Stimulated activated memory B cell treated with anti-CD40 and anti-IgM and Interleukin-4, amounts not matched to agents 10 μg/mL and 1 μg/mL and 100 μg/mL, for 72 hours (primary cell): ENCODE measurements at places on chromosomes 1 and 21.
A peak's percentile ranks its signal among the peaks of the same experiment; 100 is the strongest.

DNA sequence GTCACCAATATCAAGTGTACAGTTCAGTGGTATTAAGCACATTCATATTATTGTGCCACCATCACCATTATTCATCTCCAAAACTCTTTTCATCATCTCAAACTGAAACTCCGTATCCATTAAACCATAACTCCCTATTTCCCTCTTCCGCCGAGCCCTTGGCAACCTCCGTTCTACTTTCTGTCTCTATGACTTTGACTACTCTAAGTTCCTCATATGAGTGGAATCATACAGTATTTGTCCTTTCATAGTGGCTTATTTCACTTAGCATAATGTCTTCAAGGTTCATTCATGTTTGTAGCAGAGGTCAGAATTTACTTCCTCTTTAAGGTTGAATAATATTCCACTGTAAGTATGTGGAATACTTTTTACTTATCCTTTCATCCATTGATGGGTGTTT is 21.7 kb downstream of the SELP start:
- ATAC-seq = peak; percentile 52

DNA sequence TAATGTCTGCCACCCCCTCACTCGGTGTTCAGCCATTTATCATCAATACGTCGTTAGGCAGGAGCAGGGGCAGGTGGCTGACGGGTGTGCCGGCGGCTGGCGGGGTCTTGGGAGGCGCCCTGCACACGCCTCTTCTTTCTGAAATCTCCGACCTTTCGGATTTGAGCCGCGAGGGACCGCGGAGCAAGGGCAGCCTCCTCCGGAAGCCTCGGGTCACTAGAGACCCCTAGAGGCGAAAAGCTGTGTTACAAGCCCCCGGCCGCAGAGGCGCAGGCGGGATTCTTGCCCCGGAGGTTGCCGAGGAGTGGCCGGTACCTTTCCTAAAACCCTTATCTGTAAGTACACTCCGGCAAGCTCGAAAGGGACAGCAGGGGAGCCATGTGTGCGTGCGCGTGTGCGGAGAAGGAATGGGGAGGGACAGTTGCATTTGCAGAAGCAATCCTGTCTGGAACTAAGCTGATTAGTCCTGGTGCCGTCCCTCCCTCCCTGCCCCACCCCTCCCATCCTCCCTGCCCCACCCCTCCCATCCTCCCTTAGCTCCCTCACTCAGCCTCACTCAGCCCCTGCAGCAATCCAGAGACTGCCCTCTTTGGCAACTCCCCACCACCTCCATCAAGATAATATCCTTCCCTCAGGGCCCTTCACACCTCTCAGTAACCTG is 11.0 kb downstream of the BRINP2 start:
- ATAC-seq = peak; percentile 60

GRCh38 chr21:41318218-41318617 is 1.6 kb downstream of the FAM3B start:
- ATAC-seq = no peak

DNA sequence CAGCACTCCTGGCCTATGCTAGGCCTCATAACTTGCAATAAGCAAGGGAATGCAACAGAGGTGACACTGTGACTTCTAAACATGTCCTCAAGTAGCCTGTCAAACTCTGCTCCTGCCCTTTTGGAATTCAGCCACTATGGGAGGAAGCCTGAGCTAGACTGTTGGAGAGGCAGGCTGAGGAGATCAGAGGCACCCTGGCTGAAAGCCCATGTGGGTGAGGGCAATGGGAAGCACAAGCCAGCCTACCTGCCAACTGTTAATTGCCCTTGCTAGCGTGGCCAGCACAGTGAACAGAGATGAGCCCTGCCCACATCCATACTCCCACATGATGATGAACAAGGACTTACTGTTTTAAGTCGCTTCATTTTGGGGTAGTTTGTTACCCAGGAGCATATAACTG is 17.7 kb downstream of the GNB1 start:
- ATAC-seq = no peak

- no peak for ATAC-seq
These were observed 1.6 kb downstream of the S100A16 start for GRCh38 chr1:153611356-153611755.

DNA sequence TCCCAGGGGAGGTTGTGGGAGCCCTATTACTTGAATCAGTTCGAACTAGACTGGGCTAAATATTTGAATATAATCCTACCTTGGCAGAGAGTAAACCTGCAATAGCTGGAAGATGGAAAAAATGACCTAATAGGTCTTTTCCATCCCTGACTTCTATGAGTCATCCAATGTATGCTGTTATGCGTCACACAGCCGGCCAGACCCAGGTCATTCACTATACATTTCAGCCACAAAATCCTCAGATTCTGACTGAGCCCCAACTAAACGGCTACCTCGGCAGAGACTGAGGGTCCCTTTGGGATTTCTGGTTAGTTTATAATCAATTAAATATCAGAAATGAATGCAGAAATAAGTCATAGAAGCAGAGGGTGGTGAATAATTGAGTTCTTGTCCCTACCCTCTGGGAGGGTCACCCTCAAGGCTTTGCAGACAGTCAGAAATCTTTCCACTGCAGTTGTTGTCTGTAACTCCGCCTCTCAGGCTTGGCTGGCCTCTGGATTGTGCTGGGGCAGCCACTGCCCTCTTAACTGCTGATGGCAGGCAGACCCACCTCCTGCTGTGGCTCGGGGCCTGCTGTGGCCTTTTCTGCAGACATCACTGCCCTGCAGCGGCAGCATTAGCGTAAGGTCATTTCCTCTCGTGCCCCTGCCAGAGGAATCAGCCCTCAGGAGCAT is 240.5 kb downstream of the TGFB2 start:
- no peak for ATAC-seq

- no peak for ATAC-seq
These were observed 79.4 kb downstream of the FCRL5 start for GRCh38 chr1:157472959-157473358.

DNA sequence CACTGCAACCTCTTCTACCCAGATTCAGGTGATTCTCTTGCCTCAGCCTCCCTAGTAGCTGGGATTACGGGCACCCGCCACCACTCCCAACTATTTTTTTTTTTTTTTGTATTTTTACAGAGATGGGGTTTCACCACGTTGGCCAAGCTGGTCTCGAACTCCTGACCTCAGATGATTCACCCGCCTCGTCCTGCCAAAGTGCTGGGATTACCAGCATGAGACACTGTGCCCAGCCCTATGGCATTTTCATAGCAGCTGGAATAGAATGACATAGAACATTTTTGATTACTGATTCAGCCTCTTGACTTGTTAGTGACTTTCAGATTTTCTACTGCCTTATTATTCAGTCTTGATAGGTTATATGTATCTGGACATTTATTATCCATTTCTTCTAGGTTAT is 1046.2 kb downstream of the AMY1C start:
- ATAC-seq = no peak

DNA sequence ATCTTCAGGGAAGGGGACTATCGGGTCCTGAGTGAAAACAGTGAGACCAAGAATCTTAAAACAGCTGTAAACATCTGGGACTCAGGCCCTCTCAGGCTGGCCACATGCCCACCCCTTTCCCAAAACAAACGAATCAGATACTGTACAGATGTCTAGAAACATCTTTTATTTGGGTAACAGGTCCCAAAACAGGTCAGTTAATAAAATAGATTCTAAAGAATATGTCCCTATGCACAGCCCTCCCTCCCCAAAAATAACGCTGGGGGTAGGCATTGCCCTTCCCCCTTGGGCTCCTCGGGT is 499 bp upstream of the CRTC2 start:
- ATAC-seq = no peak

- no peak for ATAC-seq
These were observed 19.7 kb downstream of the BRINP2 start for GRCh38 chr1:177190308-177190970.

- ATAC-seq = no peak
These were observed 70.6 kb downstream of the TMEM53 start for GRCh38 chr1:44603718-44604117.

DNA sequence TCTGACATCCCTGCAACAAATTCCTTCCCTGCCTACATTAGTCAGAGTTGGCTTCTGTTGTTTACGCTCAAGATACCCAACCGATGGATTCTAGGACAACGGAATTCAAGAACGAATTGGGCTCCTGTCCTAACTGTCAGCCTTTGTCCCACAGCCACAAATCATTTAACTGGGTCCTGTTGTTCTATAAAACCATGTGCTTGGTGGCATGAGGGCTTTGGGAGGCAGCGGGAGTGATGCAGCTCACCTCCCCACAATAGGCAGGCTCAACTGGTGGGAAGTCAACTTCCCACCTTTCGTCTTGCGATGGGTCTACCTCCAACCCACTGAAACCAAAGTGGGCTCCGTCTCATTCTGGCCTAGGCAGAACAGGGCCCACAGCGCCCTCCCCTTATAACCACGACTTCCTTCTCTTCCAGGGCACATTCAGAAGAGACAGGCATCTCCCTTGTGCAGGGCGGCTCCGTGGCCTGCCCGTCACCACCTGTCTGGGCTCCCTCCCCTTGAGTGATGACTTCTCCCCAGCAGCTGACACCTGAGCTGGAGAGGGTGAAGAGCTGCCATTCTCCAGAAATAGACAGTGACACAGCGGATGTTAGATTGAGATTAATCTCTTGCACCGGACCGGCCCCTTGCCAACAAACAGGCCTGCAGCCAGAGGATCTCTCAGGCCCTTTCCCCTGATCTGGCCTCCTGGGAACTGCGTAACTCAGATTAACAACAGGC is 26.5 kb downstream of the LRRC38 start:
- ATAC-seq = no peak

DNA sequence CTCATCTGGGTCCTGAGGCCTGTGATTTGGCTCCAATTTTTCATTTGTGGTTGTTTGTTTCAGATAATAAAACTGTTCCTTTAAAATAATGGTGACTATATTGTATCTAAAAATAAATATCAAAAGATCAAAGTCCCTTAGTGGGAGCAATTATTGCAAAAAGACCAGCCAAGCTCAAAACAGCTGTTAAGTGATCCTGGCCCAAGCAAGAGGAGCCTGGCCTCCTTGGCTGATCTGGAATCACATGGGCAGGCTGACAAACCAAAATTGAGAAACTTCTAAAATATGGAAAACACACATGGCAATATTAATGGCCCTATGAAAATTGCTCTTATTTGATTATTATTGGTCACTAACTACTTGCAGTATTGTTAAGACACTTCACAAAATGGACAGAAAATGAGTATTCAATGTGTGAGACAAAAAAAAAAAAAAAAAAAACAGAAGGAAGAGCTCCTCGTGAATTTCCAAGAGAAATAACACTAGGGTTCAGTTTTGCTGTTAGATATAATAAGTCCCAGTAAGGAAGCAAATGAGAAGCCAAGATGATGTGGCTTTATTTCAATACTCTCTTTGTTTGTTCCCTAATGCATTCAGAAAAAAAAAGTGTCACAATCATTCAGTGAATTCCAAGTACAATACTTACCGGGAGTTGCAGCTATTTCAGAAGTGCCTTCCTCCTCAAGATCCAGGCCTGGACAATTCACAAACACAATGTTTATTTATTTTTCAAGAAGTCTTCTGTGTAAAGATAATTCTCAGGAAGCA is 105.1 kb downstream of the SEC16B start:
- no peak for ATAC-seq

DNA sequence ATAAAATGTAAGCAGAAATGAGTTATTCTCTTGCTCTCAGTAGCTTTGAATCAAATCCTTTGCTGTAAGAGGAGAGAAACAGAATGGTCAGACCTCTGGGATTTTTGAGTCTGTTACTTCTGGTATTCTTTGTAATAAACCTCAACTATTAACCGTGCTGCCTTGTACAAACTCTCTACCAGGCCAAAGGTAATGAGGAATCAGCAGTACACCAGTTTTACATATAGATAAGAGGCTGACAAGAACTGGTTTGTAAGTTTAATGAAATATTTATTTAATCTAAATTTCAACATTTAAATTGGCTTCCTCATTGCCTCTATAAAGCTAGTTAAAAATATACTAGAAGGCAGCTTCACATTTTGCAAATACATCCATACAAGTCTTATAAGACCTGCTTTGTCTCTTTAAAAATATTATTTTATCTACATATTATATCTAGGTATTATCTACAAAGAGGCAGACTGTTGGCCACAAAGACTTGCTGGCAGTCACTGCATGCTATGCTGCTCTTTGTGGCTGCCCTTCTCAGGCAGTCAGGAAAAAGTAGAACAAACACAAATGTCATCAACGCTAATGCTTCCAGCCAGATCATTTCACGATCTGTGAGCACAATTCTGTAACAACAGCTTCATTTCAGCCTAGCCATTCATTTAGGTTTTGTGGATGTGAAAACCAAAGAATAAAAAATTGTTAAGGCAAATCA is 173.0 kb downstream of the GABPA start:
- ATAC-seq = no peak

GRCh38 chr1:176696109-176696508 is 233.1 kb downstream of the PAPPA2 start:
- no peak for ATAC-seq

DNA sequence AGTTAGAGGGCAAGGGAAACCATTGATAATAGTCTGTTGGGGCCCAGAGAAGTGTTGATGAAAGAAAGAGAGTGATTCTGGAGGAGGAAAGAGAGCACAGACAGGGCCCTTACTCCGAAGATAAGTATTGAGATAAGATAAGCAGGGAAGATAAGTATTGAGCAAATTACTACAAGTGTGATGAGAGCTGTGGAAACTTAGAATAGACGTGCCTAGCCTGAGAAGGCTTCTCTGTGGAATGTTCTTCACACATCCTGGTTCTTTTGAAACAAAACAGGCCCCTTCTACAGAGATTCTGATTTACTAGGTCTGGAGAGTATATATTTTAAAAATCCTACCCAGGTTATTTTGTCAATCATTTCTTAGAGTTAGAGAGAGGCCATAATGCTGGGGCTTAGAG is 26.4 kb downstream of the FNBP1L start:
- ATAC-seq = no peak

GRCh38 chr1:1114431-1114830 is 1.5 kb downstream of the C1orf159 start:
- no peak for ATAC-seq

GRCh38 chr1:228065543-228066347 is 16.8 kb upstream of the ARF1 start:
- no peak for ATAC-seq

DNA sequence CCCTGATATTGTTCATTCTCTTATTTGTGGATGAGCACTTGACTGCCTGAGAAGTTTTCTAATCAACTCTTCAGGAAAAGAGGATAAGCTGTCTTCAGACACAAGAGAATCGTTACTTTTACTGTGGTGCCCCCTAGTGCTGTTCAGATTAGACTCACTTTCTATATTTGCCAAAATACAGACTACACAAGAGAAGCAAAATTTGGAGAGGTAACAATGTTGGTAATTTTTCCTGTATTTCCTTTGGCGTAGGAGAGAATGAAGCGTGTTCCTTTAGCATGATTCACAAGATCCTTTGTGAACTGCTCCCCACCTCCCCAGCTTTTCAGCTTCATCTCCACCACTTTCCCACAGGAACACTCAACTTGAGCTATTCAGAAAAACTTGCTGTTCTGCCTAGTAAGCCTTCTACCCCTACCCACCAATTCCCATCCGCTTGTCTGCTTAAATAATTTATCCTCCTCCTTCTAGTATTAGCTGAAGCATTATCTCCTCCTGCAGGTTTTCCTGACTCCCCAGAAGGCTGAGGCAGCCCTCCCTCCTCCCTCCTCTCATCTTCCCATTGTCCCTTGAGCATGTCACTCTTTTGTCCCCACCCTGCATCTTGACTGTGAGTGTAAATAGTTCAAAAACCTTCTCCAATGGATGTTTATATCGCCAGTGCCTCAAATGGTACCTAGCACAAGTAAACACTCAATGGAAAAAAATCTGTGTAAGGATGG is 4.5 kb downstream of the TNFSF4 start:
- ATAC-seq = no peak
